ENCODE measurements at places on chromosomes 1 and 21.
A peak's percentile ranks its signal among the peaks of the same experiment; 100 is the strongest.

- H3K27ac ChIP-seq: no peak overlapping the region
- H3K4me1 ChIP-seq: no peaks in the 10 kb centered on the region
- no peak for DNase-seq
These were observed 191.1 kb downstream of the PTPRC start for GRCh38 chr1:198829944-198830343.

DNA sequence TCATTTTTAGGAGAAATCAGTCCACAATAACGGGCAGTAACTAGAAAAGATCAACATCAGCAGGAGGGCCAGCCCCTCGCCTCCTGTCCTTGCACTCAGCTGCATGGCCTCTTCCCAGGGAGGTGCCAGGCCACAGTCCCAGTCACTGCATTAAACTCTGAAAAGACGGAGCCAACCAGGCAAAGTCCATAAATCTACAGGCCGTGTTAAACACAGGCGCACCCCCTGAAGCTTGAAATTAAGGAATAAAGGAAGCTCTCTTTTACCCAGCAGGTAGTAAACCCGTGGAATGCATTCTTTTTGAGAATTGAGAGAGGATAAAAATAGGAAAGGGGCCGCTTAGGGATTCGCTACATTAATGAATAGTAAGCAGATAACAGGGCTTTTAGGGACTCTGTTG, 18.4 kb downstream of the H6PD start:
- DNase-seq: no peak
- no peak overlapping the region for H3K4me3 ChIP-seq
- peaks cover 8% of the 10 kb centered on the region for H3K4me1 ChIP-seq

GRCh38 chr21:25283720-25284119, 323.6 kb downstream of the MRPL39 start:
- no peak for DNase-seq
- no peak overlapping the region for H3K27ac ChIP-seq
- no peaks in the 10 kb centered on the region for H3K36me3 ChIP-seq
- no peak overlapping the region for H3K4me3 ChIP-seq
- no peaks in the 10 kb centered on the region for H3K4me1 ChIP-seq

DNA sequence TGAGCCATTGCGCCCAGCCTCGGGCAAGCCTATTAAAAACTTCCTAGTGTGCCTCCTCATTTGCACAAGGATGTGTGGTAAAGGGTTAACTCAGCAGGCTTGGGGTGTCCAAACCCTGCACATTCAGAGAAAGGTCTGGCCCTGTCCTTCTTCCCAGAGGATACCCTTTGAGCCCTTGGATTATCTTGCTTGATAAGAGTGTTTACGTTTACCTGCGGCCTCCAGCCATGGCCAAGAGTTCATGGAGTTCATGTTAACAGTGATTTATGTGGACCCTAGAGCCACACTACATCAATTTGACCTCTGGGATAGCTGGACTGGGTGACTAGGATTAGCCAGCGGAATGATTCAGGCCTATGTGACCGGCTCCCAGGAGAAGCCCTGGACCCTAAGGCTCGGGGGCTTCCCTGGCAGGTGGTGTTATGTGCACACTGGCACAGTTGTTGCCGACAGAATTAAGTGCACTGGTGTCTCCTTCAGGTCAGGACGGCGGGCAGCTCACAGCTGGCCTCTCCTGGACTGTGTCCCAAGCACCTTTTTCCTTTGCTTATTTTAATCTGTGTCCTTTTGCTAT, 7.7 kb upstream of the TCP10L start:
- H3K4me3 ChIP-seq: no peak overlapping the region
- no peaks in the 10 kb centered on the region for H3K36me3 ChIP-seq
- no peak overlapping the region for H3K27ac ChIP-seq
- DNase-seq: no peak

DNA sequence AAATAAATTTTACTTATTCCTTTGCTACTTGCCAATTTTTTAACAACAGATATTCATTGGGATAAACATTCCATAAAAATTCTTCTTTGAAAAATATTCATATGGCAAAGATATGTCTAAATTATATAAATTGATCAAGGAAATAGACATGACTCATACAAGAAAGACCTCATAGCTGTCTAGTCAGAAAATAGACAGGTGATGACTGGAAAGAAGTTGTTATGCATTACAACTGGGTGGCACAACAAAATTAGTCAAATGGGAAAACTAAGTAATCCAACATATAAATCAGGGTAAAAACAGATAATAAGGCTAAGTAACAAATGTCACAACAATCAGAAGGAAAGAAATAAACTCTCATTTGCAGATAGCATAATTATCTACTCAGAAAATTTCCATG, 92.0 kb downstream of the USH2A start:
- no peak overlapping the region for H3K4me3 ChIP-seq
- H3K27ac ChIP-seq: no peak overlapping the region
- DNase-seq: no peak
- H3K27me3 ChIP-seq: no peaks in the 10 kb centered on the region
- H3K36me3 ChIP-seq: no peaks in the 10 kb centered on the region

DNA sequence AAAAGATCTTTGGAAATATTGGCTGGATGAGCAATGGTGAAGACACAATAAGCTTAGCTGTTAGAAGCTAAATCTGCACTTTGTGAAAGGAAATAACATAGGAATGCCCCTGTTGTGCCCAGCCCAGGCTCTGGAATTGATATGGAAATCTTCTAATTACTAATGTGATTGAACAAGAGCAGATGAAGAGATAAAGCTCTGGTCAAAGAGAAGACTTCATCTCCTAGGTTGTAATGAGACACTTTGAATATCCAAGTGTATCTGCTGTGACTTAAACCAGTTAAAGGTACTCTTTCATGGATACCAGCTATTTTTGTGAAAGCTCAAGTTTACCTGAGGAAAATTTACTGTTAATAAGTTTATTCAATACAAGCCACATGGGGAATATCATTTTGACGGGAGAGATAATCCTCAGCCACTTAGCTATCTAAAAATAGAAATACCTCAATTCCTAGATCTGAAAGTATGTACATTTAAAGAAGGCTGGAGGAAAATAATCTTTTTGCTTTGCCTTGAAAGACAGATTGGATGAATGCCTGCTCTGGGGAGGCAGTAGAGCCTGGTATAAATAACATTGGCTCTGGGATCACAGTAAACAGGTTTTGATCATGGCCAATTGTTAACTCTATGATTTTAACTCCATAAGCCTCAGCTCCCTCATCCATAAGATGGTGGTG, 494.0 kb upstream of the B3GALT2 start:
- H3K27me3 ChIP-seq: no peaks in the 10 kb centered on the region
- H3K27ac ChIP-seq: no peak overlapping the region
- no peaks in the 10 kb centered on the region for H3K36me3 ChIP-seq
- peaks cover 2% of the 10 kb centered on the region for H3K4me1 ChIP-seq
- no peak for DNase-seq

DNA sequence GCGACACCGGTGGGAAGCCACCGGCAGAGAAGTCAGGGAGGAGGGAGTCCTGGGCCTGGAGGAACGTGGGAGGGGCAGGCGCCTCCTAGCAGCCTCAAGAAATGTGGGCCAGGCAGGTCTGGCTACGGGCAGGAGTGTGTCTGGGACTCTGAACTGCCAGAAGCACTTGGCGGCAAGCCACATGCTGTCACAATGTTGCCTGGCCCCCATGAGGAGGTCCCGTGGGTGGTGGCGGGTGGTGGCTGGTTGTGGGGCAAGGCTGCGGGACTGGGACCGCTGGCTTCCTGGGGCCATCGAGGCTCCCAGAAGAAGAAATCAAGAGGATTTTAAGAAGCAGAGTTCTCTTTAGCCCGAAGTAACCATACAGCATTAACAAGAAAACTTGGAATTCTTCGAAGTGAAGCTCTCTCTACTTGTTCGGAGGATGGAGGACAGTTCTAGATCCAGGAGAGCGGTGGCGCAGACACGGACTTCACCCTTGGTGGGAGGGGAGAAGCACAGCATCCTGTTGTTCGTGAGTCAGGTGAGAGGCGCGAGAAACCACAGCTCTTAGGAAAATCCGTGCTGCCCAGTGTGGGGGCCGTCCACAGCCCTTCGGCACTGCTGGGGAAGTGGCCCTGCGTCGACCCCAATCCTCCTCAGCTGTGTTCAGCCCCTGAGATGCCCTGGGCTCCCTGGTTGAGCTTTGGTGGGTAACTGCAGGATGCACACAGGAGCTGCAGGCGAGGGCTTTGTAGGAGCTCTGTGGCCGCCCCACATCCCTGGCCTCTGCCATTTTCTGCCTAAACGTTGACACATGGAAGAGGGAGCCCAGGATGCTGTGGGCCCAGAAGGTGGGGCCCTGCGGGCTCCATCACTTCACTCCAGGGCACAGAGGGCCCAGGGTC, 12.4 kb downstream of the SKI start:
- H3K36me3 ChIP-seq: peaks cover 2% of the 10 kb centered on the region
- H3K27ac ChIP-seq: peak overlapping the region; percentile 96
- H3K4me3 ChIP-seq: peak overlapping the region; percentile 78

GRCh38 chr1:119052267-119052666, 64.1 kb upstream of the TBX15 start:
- H3K4me1 ChIP-seq: no peaks in the 10 kb centered on the region
- H3K27ac ChIP-seq: no peak overlapping the region
- DNase-seq: no peak
- no peaks in the 10 kb centered on the region for H3K27me3 ChIP-seq
- H3K4me3 ChIP-seq: no peak overlapping the region

GRCh38 chr1:50610563-50610962, 187.3 kb upstream of the DMRTA2 start:
- DNase-seq: no peak
- H3K4me3 ChIP-seq: no peak overlapping the region
- no peaks in the 10 kb centered on the region for H3K4me1 ChIP-seq
- no peaks in the 10 kb centered on the region for H3K36me3 ChIP-seq
- no peak overlapping the region for H3K27ac ChIP-seq
- H3K27me3 ChIP-seq: no peaks in the 10 kb centered on the region

DNA sequence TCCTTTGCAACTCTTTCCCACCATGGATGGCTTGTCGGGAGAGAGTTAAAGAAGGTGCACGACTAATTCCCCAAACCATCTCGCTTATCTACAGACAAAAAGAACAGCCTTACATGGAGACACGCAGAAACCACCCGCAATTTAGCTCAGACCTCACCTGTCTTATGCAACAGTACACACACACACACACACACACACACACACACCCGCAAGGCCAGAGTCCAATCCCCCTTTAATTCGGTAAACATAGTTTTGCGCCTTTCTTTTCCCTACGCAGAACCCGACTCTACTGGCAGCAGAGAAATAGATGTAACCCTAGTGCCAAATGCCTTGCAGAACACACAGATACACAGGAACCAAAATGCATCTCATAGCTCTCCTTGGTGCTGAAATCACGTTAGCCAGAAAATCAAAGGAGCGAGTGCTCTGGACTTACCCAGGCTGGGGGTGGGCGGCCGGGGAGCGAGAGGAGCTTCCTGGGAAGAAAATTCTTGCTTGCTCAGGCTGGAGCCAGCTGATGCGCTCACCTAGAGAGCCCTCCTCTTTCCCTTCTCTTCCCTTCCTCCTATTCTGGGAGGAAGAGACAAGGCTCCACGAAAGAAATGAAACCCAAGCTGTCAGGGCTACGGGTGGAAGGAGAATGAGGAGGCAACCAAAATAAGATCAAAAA, 470 bp downstream of the TNR start:
- H3K27me3 ChIP-seq: peaks cover 22% of the 10 kb centered on the region
- no peak for DNase-seq
- no peak overlapping the region for H3K27ac ChIP-seq
- H3K4me1 ChIP-seq: no peaks in the 10 kb centered on the region

DNA sequence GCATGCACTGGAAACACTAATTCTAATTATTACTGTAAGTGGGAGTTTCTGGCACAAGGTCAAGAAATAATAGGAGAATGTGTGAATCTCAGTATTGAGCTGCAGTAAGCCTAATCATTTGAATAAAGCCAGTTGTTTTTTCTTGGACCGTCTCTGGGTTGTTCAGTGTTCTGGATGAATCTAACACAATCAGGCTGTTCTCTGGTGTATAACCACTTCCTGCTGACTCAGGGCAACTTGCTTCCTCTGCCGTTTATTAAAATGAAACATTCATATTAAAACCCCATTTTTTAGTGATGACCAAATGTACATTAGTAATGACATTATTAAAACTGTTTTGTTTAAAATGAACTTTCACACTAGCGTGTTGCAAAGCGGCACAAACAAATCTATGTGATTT, 273.1 kb upstream of the SNX7 start:
- H3K4me3 ChIP-seq: peak overlapping the region; percentile 67
- H3K27ac ChIP-seq: peak overlapping the region; percentile 54
- no peak for DNase-seq

DNA sequence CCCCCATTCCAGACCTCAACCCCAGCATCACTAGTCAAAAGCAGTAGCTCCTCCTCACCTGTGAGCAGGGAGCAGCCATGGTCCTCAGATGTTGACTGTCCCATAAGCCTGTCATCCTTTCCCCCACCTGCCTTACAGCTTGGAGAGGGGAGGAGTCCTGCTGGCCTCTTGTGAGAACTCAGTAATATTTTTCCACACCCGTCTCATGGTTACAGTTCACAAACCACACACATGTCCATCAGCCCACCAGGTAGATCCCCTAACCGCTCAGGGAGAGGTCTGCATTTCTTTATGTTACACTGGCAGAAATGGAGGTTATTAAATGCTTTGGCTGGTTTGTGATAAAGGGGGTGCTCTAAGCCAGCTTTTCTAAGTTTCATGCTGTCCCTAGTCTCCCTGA, 26.3 kb upstream of the POU3F1 start:
- H3K4me1 ChIP-seq: peaks cover 10% of the 10 kb centered on the region
- no peak overlapping the region for H3K27ac ChIP-seq
- peaks cover 87% of the 10 kb centered on the region for H3K27me3 ChIP-seq
- DNase-seq: no peak
- H3K4me3 ChIP-seq: no peak overlapping the region

GRCh38 chr1:206538901-206539640, 31.7 kb downstream of the RASSF5 start:
- H3K27ac ChIP-seq: no peak overlapping the region
- no peak overlapping the region for H3K4me3 ChIP-seq
- H3K4me1 ChIP-seq: no peaks in the 10 kb centered on the region
- DNase-seq: no peak
- H3K27me3 ChIP-seq: no peaks in the 10 kb centered on the region

DNA sequence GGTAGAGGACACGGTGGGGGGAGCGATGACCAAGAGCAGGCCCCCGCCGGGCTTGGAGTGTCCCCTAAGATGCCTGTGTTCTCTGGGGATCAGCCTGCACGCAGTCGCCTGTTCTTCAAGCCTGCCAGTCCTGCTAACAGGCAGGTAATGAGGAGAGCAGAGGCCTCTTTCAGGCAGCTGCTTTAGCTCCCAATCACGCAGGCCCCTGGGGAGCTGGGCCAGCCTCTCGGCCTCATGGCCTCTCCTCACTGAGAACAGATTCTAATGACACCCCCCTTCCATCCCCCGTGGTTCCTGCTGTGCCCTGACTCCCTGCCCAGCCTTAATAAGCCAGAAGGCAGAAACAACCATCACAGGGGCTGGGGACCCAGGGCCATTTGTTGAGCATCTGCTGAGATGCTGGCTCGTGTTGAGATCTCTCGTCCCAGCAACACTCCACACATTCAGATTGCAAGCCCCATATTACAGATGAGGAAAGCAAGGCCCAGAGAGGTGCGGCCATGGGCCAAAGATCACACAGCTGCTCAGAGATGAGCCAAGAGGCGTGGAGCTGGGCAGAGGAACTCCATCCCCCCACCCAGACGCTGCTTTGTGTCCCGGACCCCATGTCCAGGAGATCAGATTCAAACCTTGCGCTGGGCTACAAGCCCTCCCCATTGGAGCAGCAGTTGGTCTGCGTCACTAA, 71.6 kb upstream of the CASZ1 start:
- no peak for DNase-seq
- H3K27me3 ChIP-seq: peaks cover 70% of the 10 kb centered on the region
- H3K27ac ChIP-seq: peak overlapping the region; percentile 29
- H3K36me3 ChIP-seq: peaks cover 4% of the 10 kb centered on the region
- H3K4me1 ChIP-seq: peaks cover 18% of the 10 kb centered on the region
- peak overlapping the region; percentile 83 for H3K4me3 ChIP-seq

GRCh38 chr1:966135-966703, at the start of gene PLEKHN1:
PLEKHN1 (plus strand) TSS chr1:966482; CDS start chr1:966532, 50 bp downstream.
- no peaks in the 10 kb centered on the region for H3K36me3 ChIP-seq
- no peak within 1 kb of the TSS for H3K27ac ChIP-seq
- H3K27me3 ChIP-seq: no peaks in the 10 kb centered on the region
- peaks cover 8% of the 10 kb centered on the region for H3K4me1 ChIP-seq
